ENCODE measurements at places on chromosomes 13 and 19.

DNA sequence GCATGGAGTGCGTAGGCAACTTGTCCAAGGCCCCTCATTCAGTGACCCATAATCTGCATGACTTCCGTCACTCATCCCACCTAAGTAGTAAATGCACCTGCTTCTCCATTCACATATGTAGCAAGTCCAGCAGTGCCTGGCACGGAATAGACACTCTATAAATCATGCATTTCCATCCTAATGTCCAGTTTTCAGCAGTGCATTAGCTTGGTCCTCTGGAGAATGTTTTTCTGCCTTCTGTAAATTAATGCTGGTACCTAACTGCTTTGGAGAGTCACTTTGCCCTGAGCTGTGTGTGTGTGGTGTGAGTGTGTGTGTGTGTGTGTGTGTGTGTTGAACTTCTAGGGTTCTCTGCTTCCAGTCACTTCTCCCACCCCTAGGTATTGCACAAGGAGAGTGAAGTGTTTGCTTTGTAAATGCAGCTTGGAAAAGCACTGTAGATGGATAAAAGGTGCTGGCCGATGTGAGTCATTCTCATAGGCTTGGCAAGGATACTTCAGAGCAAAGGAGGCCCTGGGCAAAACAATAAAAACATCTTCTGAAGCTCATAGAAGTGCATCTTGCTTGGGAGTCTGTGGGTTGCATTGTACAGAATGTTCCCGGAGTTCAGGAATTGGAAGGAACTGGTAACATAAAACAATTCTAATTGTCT, 181.8 kb downstream of the KATNAL1 start:
- no peak for DNase-seq

DNA sequence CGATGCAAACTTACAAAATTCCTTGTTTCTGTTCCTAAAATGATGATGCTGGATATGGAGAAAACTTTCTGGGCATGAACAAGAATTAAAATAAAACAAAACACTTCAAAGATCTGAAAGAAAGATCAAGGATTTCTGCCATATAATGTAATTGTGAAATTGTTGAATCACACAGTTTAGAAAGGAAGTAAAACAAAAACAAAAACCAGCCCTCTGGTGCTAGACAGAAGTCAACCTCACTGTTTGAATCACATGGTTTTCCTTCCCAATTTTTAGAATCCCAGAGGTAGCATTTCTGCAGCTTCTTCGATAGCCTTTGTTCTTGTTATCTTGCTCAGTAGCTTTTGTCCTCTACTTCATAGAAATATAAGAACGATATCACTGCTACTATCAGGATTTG, 118.2 kb upstream of the ARGLU1 start:
- no peak for DNase-seq

DNA sequence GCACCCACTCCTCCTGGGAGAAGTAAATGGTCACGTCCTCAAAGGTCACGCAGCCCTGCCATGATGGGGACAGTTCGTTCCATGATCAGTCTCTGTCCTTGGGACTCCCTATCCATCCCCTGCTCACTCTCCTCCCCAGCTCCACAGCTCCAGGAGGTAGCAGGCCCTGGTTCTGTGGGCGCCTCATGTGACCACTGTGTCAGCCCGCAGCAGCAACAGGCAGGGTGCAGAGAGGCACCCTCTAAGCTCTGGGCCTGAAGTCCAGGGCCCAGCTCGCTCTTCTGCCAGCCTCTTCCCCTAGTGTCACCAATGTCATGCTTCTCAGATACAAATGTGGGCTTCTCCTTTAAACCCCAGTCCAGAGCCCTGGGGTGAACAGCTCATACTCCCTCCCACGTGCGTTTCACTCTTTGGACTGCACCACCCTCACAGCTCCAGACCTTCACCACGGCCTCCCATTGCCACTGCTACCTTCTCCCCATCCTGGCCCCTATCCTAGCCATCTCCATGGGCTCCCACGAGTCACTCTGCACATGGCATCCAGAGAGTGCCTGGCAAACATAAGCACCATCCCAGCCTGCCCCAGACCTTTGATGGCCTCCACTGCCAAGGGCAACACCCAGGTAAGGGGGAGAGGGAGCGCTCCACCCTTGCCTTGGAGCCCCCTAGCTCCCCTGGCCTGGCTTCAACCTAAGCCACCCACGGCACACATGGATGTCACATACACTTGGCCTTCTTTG, 2.9 kb downstream of the ZNF792 start:
- no peak for DNase-seq

GRCh38 chr13:33352041-33352440, 66.5 kb upstream of the STARD13 start:
- DNase-seq, result no peak

- no peak for DNase-seq
These were observed 283.9 kb downstream of the KLF12 start for GRCh38 chr13:73850104-73850873.

DNA sequence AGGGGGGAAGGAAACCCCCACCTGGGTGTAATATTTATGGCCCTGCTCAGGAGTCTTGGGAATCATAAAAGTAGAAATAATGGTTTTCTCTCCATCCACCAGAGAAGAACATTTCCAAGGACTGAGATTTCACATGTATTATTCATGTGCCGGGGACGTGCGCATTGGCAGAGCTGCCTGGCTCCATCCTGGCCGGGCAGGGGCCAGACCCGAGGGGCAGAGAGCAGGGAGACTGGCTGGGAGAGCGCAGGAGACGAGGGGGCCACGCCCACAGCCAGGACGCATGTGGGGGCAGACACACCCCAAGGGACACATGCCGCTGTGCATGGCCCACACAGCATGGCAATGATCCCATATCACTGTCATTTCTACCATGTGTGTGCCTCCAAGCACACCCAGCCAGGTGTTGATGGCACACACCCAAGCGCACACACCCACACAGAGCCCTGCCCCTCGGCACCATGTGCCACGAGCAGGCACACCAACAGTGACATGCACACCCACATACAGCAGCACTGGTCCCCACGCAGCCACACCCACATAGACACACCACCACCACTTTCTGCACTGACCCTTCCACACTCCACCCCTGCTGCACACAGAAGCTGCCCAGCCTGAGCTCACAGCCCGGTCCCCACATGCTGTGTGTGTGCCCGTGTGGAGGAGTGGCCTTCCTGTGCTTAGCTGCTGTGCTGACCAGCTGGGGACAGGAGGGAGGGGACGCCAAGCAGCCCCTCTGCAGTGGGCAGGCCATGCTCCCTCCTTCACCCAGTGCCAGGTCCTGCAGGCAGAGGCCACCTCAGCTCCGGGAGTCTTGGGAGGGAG, 39.3 kb downstream of the CEBPG start:
- DNase-seq, result no peak

DNA sequence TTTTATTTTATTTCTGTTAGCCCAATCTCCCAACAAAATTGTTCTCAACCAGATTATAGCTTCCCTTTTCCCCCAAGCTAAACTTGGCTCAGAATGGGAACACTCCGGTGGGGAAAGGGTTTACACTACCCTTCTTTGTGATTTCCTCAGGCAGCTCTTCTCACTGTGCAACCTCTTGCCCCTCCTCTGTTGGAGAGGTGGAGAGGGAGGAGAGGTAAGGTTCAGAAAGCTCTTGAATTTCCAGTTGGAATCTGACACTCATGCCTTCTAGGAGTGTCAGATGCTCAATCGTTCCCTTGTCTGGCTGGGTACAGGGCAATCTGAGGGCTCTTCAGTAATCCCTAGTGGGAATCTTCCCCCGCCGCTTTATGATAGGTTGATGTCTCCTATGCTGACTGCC, 486.1 kb upstream of the KLF12 start:
- no peak for DNase-seq

DNA sequence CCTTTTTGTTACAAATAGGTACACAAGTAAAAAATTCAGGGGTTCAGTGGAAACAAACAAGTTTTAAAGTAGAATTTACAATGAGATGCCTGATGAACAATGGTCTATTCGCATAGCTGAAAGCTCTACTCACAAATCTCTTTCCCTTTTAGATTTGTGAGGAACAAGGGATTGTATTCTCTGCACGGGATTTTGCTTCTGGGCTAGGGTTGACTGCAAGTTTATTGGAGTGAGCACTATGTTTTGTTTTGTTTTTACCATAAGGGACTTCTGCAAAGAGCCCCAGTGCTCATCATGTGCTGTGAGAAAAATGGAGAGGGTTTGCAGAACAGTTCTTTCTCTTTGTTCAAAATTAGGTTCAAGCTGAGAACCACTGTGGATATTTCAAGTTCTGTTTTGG, 160.5 kb downstream of the DLEU7 start:
- no peak for DNase-seq

GRCh38 chr13:28001049-28001448, 12.6 kb upstream of the URAD start:
- DNase-seq, result no peak

All from SIG-M5 (cell line).